NCI-H345 (cell line): ENCODE measurements at places on chromosomes 16 and 17.

DNA sequence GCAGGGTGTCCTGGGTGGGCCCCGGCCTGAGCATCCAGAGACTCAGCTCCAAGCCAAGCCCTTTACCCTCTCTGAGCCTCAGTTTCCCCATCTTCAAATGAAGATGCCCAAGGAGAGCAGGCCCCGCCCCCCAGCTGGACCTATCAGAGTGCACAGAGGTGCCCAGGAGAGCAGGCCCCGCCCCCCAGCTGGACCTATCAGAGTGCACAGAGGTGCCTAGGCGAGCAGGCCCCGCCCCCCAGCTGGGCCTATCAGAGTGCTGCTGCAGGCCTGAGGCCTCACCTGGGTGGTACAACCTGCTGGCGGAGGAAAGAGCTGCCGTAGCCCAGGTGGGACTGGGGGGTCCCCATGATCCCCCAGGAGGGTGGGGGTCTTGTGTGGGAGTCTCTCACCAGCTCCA, 3.4 kb upstream of the SSTR5 start:
- peak; percentile 12 for DNase-seq

DNA sequence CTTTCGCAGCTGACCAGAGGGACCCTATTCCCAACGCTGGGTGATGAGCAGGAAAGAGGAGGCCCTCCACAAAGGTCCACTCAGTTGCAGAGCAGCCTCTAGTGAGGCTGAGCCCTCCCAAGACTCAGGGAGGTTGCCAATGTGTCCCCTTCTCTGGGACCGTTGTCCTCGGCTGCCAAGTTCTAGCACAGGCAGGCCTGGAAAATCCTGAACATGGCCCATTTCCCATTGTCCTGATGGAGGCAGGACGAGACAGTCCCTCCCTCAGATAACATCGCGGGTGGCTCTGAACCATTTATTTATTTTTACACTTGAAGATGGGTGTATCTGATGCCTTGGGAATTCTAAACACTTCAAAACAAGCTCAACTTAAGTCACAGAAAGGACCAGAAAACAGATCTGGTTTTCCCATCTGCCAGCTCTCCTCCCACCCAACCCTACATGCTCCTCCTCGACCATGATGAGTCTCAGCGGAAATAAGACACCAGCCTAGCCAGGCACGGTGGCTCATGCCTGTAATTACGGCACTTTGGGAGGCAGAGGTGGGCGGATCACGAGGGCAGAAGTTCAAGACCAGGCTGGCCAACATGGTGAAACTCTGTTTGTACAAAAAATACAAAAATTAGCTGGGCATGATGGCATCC, 12.8 kb downstream of the CDIP1 start:
- no peak for DNase-seq

- DNase-seq = no peak
These were observed 178.0 kb downstream of the WWOX start for GRCh38 chr16:78277321-78278055.

GRCh38 chr17:78472035-78472905, 93.8 kb downstream of the PGS1 start:
- DNase-seq = no peak

GRCh38 chr16:4790871-4791270, 2.7 kb upstream of the SEPTIN12 start:
- DNase-seq = no peak

GRCh38 chr16:9484426-9484825, 393.0 kb downstream of the HAPSTR1 start:
- DNase-seq = no peak

DNA sequence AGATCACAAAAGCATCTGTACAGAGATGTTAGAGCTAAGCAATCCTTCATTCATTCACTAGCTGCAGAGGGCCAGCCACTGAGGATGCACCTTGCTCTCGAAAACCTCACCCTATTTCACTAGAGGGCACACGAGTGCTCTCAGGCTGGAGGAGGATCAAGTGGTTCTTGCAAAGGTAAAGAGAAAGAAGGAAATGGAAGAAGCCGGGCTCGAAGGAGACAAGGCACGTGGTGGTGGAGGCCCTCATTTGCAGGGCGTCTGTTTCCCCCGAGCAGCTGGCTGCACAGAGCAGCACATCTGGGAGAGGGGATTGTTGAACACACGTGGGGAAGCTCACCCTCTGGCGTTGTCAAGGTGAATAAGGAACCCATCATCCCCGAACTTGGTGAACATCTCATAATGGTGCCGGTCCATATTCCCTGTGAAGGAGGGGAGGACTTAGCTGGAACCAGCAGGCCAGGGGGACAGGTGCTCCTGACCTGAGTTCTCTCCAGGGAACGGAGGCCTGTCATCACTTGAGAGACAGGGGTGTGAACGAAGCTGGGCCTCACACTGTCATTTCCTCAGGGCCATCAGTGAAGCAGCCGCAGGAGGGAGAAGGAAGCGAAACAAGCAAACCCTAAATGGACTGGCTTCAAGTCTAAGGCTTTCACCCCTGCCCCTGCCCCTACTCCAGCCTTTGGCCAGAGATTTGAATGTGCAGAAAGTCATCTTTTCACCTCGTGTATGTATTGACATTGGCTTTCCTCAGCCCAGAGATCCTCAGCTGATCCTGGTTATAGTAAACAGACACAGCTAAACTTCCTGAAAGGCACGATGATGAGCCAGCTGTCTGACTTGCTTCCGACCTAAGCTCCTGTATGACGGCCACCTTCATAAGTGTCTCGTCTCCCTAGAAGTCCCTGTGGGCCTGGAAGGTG, 27.6 kb downstream of the PRKAR1A start:
- DNase-seq = peak; percentile 6

DNA sequence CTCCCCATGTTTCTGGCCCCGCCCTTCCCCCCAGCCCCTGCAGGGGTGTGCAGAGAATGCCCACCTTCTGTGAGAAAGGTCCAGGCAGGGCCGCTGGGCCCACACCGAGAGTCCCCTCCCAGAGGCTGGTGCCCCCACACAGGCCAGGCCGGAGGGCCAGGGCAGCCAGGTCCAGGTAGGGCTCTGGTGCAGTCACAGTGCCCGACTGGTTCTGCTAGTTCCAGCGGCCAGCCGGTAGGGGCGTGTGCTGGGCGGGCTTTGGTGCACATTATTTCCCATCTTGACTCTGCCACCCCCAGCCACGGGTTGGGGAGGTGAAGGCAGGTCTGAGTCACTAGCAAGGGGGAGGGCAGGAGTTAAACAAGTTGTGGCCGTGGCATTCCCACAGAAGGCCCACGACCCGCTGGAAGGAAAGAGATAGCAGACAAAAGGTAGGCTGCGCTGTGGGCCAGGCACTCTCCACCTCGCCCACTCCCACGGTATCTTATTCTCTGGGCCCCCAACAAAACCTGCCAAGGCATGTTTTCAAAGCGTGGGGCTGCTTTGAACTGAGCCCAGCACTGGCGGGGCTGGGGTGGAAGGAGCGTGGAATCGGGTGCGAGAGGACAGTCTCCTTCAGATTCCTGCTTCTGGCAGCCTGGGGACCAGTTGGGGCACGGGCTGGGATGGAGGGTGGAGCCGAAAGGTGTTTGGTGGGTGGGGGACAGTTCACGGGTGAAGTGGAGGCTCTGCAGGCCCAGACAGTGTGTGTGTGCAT, 1.9 kb downstream of the EPN3 start:
- no peak for DNase-seq

- DNase-seq = no peak
These were observed 48.1 kb downstream of the PRMT7 start for GRCh38 chr16:68358951-68359350.

DNA sequence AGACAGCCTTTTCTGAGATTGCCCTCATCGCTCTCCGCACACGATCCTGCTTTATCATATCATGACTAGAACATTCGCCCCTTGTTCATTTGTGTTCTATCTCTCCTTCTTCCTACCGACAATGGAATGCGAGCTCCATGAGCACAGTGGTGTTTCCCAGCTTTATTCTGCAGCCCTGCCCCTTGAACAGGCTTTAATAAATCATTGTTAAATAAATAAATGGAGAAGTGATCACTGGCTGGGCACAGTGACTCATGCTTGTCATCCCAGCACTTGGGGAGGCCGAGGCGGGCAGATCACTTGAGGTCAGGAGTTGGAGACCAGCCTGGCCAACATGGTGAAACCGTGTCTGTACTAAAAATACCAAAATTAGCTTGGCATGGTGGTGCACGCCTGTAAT, 1063.3 kb upstream of the EEF2KMT start:
- DNase-seq = no peak

GRCh38 chr16:82059161-82059982, 24.3 kb downstream of the HSD17B2 start:
- DNase-seq = no peak

DNA sequence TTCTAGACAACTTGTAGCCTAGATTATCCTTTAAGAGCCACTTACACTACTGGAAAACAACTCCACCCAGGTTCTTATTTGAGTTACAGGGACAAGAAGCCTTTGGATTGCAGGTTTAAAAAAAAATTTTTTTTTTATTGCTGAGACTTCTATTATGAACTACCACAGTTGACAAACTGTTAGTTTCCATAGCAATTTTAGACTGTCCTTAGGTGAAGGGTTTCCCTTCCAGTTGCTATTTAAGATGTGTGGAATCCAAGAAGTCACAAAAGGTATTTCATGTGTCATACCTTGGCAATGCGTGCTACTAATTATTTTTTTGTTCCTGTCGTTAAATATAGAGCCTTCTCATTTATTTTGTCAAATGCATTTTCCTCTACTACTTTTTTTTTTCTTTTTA, 253.2 kb downstream of the PRKCA start:
- no peak for DNase-seq

DNA sequence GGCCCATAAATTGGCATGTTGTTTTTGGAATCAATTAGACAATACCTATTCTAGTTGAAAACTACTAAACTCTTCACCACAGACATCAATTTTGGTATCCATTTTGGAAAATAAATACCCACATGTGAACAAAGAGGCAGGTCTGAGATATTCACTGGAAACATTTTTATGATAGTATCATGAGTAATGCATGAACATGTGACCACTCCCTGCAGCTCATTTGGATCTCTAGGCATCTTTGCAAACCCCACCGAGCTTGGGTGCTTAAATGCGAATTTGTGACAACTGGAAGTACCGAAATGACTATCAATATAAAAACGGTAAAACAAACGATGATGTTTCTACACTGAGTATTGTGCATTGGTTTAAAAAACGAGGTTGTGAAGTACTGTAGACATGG, 285.2 kb downstream of the IRF8 start:
- no peak for DNase-seq

GRCh38 chr16:9219813-9220212, 128.4 kb downstream of the HAPSTR1 start:
- no peak for DNase-seq

DNA sequence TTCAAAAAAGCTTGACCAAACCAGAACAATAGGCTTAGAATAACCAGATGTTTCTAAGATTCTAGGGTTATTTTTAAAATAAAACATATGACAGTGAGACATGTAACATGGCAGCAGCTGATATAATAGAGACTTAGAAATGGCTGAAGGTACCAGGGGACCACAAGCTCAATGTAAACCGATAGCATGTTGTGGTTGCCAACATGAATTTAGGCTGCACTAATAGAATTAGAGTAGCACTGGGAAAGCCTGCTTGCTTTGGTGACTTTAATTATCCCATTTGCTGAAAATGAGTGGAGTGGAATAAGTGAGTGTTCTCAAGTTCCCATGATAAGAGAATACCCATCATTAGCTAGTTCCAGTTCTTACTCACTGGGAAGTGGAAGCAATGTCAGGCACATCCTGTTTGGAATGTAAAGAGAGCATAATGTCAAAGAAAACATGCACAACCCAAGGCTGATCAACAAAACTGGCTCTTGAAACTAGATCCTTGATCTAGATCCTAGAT, 621.2 kb upstream of the CDH5 start:
- no peak for DNase-seq

- no peak for DNase-seq
These were observed 23.1 kb downstream of the PIPOX start for GRCh38 chr17:29066047-29066446.

- no peak for DNase-seq
These were observed 3.0 kb upstream of the RCVRN start for GRCh38 chr17:9907883-9908648.

GRCh38 chr16:87834668-87835473, 34.4 kb downstream of the SLC7A5 start:
- peak; percentile 71 for DNase-seq

DNA sequence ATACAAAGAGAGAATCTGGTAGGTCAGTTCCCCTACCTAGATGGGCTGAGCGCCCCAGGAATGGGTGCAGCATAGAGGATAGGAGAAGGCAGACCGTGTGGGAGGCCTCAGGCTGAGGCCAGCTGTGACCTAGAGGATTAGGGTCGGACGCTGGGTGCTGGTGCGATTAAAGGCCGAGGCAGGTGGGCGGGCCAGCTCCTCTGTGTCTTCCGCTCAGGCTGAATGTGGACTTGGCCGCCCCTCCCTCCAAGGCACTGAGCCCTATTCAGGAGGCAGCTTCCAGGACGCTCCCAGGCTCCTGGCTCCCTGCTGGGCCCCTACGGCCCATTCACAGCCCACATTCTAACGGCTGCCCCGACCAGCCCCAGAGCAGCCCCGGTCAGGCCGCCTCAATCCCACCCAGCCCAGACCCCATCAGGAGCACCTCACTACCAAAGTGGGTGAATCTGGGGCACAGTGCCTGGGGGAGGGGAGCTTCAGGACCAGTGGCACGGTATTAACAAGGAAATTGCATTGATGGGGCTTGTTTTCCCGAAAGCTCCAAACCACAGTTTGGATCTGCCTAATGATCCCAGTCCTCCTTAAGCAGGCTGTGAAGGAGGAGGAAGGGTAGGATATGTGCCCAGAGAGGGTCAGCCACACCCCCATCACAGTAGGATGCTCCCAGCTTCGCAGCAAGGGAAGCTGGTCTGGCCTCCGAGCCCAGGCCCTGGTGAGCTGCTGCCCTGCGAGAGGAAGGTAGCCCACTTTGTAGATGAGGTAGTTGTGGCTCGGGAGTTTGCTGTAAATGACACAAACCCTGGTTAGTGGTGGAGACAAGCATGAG, 14.5 kb downstream of the RHBDL3 start:
- no peak for DNase-seq

GRCh38 chr16:49351096-49351487, 22.5 kb upstream of the C16orf78 start:
- no peak for DNase-seq

GRCh38 chr17:2055292-2056205, 646 bp downstream of the HIC1 start:
- DNase-seq = no peak

DNA sequence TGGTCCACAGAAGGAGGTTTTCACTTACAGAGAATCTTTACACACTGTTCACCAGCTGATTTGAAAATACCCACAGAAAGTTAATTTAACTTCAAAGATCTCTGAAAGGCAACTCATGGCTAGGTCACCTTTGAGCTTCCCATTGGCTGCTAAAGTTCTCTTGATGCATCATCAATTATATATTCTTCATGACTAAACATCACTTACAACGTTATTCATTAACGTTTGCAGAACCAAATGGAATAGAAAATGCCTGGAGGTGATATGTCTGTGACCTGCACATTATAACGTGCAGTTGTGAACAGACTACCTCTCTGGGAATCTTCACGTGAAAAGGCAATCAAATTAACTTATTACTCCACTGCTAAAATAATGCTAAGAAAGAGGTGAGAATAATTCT, 238.5 kb downstream of the ZFHX3 start:
- no peak for DNase-seq

GRCh38 chr17:50462446-50462845, 6.2 kb downstream of the CHAD start:
- no peak for DNase-seq

- no peak for DNase-seq
These were observed 1128.6 kb downstream of the CDH8 start for GRCh38 chr16:60907645-60908044.
